ENCODE measurements at places on chromosomes 7 and 10.

- DNase-seq, result no peak
These were observed 11.0 kb upstream of the NUB1 start for GRCh38 chr7:151330661-151331060.

GRCh38 chr10:31383810-31384588 lies 65.0 kb downstream of the ZEB1 start:
- no peak for DNase-seq

- DNase-seq, result no peak
These were observed 103.4 kb downstream of the GRID1 start for GRCh38 chr10:86263209-86263608.

DNA sequence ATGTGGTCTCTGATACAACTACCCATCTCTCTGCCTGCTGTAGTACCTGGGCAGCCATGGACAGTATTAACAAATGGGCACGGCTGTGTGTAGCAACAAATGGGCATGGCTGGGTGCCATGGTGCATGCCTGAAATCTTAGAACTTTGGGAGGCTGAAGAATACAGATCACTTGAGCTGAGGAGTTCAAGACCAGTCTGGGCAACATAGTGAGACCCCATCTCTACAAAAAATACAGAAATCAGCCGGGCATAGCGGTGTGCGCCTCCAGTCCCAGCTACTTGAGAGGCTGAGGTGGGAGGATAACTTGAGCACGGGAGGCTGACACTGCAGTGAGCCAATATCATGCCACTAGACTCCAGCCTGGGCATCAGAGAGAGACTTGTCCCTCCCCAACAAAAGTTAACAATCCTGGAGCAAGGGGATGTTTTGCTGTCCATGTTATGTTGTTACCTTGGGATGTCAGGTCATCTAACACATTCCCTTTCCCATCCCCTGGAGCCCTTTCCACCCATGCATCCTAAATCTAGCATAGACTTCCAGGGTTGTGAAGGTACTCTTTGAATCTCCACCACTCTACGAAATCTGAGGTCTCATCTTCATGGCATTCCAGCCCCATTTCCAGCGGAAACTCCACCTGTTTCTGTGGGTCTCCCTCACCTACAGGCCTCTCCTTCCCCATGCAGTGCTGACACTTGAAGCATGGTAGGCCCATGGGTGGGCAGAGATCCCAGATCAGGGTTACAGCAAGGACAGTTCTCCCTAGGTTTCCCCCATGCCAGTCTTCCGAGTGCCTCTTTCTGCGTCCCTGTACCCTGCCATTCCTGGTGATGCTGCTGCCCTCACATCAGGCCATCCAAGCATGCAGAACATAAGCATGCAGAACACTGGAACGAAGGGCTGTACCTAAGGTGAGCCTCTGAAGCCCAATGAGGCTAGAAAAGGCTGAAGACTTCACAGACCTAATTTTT lies 13.1 kb downstream of the FXYD4 start:
- no peak for DNase-seq

GRCh38 chr7:138008588-138009349 lies 6.9 kb upstream of the CREB3L2 start:
- peak; percentile 35 for DNase-seq

- DNase-seq, result no peak
These were observed 125.8 kb downstream of the EGFR start for GRCh38 chr7:55144333-55145317.

DNA sequence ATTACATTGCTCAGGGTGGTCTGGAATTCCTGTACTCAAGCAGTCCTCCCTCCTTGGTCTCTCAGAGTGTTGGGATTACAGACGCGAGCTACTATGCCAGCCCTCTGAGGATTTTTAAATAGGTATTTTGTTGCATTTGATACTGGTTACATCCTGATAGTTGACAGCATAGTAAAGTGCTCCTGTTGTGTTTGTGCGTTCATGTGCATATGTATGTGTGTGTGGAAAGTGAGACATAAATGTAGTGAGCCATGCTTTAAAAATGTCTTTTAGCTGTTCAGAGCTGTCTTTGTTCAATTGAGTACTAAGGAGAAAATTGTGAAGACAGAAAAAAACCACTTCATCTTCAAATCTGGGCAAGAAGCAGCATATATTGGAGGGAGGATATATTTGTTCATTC lies 27.8 kb downstream of the ZNRF2 start:
- DNase-seq, result no peak
